Activated CD4-positive, alpha-beta T cell treated with anti-CD3 and anti-CD28 coated beads, Interleukin-2, Interleukin-6, amounts not matched to agents 100 ng/mL and 50 ng/mL, durations not matched to agents 16 hours and 8 hours (primary cell): ENCODE measurements at places on chromosomes 3 and 15.

- peak; percentile 77 for DNase-seq
These were observed 532.8 kb downstream of the FOXP1 start for GRCh38 chr3:71050538-71051258.

- no peak for DNase-seq
These were observed 958.8 kb upstream of the NR2F2 start for GRCh38 chr15:95371664-95372063.

DNA sequence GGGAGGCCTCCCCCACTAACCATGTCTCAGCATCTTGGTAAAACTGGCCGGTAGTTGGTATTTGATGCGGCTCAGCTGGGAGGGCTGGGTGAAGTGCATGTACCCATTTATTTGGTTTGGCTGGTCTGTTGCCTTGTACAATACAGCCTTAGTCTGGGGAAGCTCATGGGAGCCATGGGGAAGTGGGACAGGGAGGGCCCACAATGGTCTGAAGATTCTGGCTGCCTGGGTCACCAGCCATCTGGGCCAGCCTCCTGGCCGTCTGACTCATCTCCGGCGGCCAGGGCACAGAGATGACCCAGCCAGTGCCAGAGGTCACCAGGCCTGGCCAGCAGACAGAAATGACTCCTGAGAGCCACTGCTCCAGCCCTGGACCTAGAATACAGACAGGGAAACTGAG lies 51.6 kb upstream of the SMAD6 start:
- no peak for DNase-seq

DNA sequence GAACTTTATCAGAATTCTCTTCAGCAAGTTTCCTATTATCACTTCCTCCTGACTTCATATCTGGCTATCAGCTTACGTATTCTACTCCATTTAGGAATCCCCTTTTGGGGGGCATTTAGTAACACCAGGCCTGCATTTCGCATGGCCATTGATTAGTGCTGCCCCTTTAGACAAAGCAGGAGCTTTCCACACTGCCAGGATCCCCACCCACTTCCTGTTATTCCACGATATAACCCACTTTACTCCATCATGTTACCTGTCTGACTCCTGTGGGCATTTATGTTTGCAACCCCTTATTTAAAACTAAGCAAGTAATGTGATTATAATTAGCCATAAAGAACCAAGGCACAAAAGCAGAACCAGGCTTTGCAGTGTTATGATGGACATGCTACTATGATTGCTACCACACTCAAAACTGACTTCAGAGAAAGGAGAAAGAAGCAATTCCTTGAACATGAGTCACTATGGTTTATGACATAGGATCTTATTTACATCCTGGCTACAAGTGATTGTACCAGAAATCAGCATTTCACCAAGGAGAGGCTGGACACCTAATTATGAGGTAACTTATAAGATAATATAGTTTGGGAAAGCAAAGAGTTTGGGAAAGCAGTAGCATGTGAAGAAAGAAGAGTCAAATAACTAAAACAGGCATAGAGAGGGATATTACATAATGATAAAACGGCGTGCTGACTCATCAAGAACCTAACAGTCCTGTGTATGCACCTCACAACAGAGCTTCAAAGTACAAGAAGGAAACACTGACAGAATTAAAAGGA lies 96.3 kb downstream of the IGSF11 start:
- peak; percentile 34 for DNase-seq

- no peak for DNase-seq
These were observed 34.2 kb downstream of the MAGEF1 start for GRCh38 chr3:184677344-184678316.

GRCh38 chr15:31298707-31299172 lies 27.9 kb upstream of the KLF13 start:
- no peak for DNase-seq

DNA sequence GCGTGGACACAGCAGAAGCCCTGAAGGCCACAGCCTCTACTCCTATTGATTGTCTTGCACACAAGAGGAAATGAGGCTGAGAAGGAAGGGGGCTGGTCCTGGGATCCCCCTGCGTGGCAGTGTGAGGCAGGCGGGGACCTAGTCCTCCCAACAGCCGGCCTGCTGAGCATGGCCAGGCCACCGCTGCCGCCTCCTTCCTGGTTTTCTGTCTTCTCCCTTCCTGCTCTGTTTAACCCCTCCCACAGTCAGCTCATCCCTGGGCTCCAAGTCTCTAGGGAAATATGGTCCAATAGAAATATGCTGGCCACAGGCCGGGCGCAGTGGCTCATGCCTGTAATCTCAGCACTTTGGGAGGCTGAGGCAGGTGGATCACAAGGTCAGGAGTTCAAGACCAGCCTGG lies 42.1 kb upstream of the HES1 start:
- DNase-seq = no peak

- DNase-seq = peak; percentile 62
These were observed 56.3 kb downstream of the CCR4 start for GRCh38 chr3:33007776-33008175.

DNA sequence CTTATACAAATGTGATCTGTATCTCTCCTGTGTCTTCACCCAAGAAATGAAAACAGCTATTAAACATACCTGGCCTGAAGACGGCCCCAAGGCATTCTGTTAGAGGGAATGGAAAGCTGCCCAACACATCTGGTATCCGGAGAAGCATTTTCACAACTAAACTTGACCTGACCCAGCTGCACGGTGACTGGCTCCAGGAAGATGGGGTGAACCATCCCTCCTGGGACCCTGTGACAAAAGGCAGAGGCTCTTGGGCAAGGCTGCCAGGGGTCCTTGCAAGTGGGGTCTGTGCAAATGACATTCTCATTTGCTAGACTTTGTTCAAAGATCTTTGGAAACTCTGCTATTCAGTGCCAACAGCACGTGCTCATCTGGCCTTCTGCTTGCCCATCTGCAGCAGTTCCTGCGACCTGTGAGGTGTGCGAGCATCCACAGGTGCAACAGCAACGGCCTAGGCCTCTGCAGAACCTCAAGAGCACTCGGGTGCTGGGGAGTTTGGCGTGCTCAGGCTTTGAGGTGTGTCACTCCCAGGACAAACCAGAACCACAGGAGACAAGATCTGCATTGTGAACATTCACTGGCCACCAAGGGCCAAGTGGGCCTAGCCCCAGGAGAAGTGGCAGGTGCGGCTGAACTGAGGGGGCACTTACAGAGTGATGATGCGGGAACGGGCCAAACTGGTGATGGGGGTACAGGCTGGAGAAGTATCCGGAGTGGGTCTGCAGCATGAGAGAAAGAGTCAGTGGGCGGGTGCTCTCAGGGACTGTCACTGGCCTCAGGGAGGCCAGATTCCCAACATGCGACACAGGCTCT lies 71.8 kb downstream of the SENP2 start:
- no peak for DNase-seq

- DNase-seq = peak; percentile 23
These were observed 627 bp downstream of the NT5DC2 start for GRCh38 chr3:52532838-52533622.

DNA sequence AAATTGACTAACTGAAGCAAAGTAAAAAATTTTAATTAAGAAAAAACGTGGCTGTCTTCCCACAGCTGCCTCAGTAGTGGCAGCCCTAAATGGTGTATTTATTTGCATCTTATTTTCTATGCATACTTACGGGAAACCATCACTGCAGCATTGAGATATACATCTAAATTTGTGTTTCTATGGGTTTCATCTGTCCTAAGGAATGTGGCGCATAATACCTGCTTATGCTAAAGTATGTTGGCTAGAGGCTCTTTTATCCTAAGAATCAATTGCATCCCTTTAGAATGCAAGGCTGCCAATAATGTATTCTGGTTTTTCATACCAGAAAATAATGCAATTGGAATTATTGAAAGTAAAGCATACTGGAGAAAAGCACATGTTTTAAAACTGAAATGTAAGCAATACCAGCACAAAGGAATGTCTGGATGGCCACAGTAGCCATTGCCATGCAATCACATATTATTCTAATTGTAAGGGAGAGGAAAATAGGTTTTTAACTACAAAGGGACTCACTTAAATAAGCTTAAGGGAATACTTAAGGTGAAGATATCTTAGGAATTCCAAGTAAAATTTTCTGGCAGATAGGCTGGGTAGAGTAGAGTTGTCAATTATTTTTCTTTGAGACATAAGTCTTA lies 834.5 kb upstream of the NECTIN3 start:
- DNase-seq = no peak

GRCh38 chr3:152139651-152140050 lies 129.1 kb upstream of the MBNL1 start:
- DNase-seq = no peak

DNA sequence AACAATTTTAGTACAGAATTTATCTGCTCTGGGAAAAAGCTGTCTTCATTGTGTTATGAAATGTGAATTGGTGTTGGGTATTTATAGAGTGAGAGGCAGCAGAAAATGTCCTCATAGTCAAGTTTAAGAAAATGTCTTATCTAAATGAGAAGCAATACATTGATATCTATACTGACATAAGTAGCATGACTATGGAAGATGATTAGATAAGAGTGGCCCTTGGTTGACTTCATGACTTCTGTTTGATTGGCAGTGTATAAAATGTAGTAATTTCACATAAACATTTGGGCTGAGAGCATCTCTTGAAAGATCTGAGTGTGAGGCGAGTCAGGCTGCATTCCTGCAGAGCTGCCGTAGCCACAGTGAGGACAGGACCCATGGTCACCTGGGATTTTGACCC lies 19.4 kb downstream of the MCTP2 start:
- no peak for DNase-seq

DNA sequence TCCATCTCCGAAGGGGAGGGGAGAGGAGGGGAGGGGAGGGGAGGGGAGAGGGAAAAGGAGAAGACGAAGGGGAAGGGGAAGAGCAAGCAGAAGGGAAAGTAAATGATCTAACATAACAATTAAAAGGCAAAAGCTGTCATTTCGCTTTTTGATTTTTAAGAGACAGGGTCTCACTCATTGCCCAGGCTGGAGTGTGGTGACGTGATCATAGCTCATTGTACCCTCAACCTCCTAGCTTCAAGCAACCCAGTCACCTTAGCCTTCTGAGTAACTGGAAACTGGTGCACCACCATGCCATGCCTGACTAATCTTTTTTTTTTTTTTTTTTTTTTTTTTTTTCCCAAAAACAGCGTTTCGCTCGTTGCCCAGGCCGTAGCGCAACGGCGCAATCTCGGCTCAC lies 22.6 kb downstream of the ADAM10 start:
- DNase-seq = no peak

GRCh38 chr15:83092309-83092976 lies 15.0 kb upstream of the TM6SF1 start:
- no peak for DNase-seq

DNA sequence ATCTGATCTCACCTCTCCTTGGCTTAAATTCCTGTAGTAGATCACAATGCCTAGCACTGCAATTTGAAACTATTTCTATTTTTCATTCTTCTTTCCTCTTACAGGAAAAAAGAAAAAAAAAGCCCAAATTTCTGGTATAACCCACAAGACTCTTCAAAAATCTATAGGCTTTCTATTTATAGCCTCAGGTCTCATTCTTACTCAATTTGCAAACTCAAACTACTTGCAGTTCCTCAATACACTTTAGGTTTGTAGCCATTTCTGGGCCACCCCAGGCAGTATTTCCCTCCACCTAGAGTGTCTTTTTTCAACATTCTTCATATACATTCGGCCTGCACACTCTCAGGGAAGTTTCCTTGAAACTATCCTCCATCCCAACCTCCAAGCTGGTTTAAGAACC lies 169.0 kb downstream of the TBC1D5 start:
- peak; percentile 35 for DNase-seq

DNA sequence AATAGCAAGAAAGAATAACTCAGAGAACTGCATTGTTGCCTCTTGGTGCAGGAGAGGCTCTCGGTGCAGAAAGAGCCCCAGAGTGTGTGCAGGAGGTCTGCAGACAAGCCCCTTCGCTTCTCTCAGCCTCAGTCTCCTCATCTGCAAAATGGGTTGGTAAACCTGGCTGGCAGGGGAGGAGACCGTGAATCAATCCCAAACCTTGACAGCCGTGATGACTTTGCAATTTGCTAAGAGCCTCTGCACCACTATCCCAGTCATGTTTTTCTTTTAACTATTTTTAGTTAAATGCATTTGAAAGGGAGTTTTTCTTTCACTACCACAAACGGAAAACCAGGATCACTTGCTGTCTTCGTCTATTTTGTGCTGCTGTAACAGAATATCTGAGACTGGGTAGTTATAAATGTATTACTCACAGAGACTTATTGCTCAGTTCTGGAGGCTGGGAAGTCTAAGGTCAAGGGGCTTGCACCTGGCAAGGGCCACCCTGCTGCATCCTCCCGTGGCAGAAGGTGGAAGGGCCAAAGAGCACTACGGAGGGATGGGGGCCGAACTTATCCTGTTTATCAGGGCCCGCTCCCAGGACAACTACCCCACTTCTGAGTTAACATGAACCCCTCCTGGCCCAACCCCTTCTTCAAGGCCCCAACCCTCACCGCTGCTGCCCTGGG lies 14.2 kb upstream of the IQSEC1 start:
- no peak for DNase-seq

GRCh38 chr3:13419505-13420044 lies 547 bp downstream of the NUP210 start:
- peak; percentile 51 for DNase-seq

- DNase-seq = no peak
These were observed 1.9 kb upstream of the DPH6 start for GRCh38 chr15:35547775-35548364.

DNA sequence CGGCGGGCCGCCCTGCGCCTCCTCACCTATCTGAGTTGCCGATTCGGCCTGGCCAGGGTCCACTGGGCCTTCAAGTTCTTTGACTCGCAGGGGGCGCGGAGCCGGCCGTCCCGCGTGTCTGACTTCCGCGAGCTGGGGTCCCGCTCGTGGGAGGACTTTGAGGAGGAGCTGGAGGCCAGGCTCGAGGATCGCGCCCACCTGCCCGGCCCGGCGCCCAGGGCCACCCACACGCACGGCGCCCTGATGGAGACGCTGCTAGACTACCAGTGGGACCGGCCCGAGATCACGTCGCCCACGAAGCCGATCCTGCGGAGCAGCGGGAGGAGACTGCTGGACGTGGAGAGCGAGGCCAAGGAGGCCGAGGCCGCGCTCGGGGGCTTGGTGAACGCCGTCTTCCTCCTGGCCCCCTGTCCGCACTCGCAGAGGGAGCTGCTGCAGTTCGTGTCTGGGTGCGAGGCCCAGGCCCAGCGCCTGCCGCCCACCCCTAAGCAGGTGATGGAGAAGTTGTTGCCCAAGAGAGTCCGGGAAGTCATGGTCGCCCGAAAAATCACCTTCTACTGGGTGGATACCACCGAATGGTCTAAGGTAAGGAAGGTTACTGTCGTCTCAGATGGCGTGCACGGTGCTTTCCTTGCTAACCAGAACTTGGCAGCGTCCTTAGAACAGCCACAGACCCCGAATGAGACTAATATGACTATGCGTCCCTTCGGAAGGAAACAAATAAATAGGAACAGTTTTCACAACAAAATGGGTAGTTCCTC lies 567 bp downstream of the TICRR start:
- DNase-seq = peak; percentile 25

DNA sequence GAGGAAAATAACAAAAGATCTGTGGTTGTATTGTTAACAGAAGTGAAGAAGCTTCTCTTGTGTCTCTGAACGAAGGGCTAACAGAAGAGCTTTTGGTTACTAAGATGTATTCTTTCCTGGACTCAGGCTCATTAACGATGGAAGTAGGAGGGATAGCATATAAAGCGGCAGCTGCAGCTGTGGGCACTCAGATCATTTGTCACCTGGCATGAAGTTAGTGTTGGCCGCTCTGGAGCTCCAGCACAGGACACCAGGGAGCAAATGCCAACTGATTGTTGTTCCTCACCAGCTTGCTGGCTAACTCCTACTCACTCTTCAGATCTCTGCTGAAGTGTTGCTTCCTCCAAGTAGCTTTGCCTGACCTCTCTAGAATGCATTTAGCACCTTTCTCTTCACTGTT lies 15.5 kb upstream of the SLITRK3 start:
- DNase-seq = no peak
